ENCODE measurements at places on chromosomes 11 and 22.
A peak's percentile ranks its signal among the peaks of the same experiment; 100 is the strongest.

DNA sequence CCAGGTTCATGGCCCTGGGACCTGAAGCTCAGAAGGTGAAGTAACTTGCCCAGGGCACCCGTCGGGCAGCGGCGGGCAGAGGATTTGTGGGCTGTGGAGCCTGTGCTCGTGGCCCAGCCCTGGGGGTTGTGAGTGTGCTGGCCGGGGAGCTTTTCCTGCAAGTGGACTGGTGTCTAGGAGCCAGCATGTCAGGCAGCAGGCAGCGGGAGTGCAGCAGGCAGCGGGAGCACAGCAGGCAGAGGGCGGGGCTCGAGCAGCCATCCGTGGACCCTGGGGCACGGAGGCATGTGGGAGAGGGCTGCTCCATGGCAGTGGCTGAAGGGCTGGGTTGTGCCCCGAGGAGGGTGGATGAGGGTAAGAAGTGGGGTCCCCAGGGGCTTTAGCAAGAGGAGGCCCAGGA lies 72.7 kb upstream of the PPP6R3 start:
- no peak for DNase-seq

DNA sequence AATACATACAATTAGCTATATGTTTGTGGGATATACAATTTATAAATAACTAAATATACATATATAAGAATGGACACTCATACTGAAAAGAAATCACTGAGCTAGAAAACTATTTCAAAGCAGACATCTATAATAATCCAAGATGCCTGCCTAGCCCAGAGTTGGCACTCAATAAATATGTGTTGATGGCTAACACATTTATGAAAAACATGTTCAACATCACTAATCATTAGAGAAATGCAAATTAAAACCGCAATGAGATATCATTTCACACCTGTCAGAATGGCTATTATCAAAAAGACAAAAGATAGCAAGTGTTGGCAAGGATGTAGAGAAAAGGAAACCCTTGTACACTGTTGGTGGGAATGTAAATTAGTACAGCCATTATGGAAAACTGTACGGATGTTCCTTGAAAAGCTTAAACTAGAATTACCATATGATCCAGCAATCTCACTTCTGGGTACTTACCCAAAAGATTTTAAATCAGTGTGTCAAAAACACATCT lies 29.8 kb downstream of the POU2AF1 start:
- DNase-seq: no peak

DNA sequence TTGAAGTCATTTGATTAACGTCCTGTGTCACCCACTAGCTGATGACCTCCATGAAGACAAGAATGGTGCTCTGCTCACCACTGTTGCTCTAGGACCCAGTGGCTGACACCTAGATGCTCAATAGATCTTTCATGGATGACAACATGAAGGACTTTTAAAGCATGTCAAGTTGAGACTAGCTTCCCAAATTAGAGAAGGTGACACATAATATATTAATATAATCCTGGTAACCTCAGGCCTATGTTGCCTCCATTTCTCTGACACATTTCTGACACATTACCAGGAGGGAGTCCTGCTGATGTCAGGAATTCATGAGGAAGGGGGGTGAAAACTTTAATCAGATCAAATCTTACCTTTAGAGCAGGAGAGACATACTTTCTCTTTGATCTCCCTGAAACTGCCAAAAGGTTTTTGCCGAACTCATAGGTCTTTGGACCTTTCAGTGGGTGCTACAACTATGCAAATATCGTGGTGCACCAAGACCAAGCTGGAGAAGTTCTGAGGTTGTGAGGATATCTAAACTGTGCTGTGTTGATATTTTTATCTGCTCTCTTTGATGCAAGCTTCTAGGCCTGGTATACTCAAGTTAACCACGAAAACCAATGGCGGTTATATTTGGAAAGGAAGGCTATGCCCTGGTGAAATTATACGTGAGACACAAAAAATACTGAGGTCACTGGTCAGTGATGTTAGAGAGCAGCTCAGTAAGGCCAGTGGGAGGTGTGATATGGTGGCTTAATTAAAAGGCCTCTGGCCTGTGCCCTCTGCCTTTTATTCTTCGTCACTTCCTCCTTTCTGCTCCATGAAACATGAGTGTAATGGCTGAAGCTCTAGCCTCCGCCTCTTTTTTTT lies 13.2 kb upstream of the AMPD3 start:
- DNase-seq: no peak

- no peak for DNase-seq
Observed at GRCh38 chr22:18947905-18948304, 11.8 kb upstream of the PRODH start.

DNA sequence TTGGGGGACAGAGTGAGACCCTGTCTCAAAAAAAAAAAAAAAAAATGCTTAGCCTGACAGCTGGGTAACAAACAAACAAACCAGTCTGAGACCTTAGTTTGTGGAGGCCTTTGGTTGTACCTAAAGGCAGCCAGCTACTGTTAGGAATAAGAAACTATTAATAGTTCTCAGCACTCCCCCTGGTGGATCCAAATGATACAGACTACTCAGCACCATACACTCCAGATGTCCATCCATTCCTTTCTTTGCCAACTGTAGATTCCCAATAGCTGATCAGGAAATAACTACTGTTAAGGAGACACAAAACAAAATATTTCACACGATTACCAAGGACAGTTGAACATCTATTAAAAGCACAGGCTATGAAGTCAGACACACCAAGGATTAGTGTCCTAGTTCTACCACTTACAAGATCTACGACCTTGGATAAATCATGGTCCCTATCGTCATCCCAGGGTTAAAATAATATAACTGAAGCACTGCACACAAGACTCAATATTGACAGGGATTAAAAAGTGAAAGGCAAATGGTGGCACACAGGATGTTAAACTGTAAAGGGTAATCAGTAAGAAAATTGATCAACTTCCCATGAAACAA lies 17.2 kb downstream of the CLDN25 start:
- no peak for DNase-seq

- DNase-seq: no peak
Observed at GRCh38 chr22:25760294-25760693, 18.3 kb downstream of the MYO18B start.

DNA sequence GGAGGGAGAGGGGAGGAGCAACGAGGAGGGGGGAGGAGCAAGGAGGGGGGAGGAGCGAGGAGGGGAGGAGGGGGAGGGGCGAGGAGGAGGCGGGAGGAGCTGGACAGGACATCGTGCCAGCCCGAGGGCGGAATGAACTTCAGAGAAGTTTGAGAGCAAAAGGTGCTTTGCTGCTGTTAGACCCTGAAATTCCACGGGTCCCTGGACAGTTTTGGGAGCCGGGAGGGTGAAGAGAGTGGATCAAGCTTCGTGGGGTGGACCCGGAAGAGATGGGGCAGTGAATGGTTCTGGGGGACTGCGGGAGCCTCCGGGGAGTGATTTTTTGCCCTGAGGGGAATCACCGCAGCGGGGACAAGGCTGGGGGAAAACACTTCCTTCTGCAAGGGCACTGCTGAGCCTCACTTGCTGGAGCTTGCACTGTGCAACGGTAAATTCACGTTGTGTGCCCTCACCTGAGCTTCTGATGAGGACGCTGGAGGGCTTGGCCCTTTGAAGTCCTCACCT lies 10.7 kb upstream of the NLRP6 start:
- peak; percentile 91 for DNase-seq

DNA sequence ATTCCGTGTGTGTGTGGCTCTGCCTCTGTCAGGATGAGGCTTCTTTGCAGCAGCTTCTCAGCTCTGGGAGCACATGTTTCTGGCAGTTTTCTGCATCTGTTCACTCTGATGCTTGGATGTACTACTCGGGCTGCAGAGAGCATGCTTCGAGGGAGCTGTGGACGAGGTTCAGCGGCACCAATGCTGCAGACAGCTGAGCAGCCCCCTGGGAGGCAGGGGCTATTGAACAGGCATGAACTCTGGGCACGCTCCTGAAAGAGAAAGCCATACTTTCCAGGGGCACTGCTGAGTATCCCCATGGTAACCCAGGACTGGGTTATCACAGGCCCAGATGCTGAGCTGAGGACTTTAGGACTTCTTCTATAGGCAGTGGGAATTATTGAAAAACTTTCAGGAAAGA lies 33.8 kb downstream of the ADAMTS8 start:
- no peak for DNase-seq

DNA sequence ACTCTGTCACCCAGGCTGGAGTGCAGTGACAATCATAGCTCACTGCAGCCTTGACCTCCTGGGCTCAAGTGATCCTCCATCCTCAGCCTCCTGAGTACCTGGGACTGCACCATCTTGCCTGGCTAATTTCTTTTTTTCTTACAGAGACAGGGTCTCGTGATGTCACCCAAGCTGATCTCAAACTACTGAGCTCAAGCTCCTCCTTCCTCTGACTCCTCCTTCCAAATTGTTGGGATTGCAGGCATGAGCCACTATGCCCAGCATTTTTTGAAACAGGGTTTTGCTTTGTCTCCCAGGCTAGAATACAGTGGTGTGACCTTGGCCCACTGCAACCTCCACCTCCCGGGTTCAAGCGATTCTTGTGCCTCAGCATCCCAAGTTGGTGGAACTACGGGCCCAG lies 358.3 kb upstream of the MTNR1B start:
- no peak for DNase-seq

DNA sequence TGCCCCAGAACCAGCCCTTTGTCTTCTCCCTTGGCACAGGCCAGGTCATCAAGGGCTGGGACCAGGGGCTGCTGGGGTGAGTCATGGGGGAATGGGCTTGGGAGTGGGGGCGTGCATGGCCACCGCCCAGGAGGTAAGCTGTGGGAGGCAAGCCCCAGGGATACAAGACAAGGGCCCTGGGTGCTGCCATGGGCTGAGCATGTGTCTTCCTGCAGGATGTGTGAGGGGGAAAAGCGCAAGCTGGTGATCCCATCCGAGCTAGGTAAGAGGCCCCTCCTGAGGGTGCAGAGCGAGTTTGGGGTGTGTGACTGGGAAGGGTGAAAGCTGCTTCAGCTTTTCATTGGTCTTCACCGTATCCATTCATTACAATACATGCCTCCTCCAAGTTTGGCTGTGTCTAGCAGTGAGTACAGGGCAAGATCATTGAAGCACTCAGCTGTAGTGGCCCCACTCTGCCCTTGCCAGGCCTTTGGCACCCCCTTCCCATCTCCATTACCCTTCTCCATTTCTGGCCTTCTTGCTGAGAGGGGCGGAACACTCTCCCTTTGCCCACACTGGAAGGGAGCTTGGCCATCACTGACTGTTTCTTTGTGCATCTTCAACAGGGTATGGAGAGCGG lies 2.5 kb downstream of the FKBP2 start:
- no peak for DNase-seq

DNA sequence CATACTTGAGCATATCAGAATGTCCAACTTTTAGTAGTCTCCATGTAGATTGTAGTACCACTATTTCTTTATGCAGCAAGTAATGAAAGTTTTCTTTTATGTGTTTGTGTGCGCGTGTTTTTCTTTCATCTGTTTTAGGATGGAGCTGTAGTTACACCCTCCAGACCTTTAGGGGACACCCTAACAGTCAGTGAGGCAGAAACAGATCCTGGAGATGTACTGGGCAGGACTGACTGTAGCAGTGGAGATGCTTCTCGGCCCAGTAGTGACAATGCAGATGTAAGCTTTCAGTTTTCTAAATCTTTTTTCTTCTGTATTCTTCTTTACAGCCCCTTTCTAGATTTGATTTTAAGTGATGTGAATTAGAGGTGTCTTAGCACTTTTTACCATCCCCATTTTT lies 79.9 kb upstream of the GRIK4 start:
- no peak for DNase-seq

- DNase-seq: no peak
Observed at GRCh38 chr11:20483931-20484330, 96.4 kb downstream of the PRMT3 start.

DNA sequence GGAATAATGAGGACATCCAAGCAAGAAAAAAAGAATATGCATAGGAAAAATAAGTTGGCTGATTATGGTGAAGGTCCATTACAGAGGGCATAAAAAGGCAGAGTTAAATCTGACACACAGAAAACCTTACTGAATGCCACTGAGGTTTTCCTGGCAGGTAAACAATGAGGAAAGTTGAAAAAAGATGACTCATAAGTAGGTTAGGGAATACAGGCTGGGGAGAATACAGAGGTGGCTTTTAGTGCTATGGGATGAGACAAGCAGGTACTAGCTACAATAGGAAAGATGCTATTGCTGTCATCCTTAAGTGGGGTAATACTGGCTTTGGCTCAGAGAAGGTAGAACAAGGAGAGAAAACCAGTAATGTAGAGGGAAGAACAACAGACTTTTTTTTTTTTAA lies 44.7 kb downstream of the CSTF3 start:
- no peak for DNase-seq

DNA sequence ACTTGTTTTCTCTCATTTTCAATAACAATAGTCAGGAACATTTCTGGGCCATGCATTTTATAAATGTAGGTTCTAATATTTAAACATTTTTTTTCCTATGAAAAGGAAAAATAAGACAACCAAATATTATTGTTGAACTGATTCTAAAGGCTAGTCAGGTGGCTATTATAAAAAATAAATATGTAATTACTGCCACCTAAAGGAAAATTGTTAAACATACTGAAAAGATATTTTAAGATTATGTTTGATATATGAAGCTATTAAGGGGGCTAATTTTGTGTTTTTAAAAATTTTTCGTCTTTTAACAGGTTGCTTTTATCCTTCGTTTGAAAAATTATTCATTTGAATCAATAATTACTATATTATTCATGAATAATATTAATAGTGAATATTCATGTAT lies 62.2 kb upstream of the FDX1 start:
- no peak for DNase-seq

- peak; percentile 36 for DNase-seq
Observed at GRCh38 chr22:42062506-42063170, 8.0 kb downstream of the NAGA start.

DNA sequence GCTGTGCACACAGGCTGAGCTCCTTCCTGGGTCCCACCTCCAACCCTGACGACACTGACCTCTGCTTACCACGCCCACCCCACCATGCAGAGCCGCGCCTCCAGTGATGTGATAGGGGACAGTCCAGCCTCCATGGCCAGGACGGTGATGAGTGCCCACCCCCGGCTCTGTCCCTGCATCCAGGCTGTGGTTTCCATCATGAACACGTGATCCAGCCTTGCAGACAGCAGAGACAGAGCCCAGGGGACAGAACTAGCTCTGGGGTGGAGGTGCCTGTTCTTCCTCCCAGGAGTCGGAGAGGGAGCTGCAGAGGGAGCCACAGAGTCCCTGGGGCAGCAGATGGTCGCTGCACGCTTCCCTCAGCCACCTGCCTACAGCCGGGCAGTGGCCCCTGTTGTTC lies 42.6 kb upstream of the IGSF9B start:
- peak; percentile 51 for DNase-seq

DNA sequence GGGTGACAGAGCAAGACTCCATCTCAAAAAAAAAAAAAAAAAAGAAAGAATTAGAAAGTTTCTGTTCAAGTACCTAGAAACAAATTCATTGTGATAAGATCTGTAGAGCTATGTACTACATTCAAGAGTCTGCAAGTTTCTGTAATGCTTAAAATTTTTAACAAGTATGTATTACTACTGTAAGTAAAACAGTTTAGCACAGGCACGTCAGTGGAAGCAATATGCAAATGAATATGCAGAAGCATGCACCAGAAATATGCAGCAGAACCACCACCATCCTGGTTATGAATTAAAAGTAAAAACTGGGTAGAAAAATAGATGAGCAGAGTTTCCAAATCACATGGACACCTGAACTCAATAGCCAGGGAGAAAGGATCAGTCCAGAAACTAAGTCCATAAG lies 19.3 kb downstream of the SBF2 start:
- no peak for DNase-seq

All from spleen (tissue), 13 donors.